SW 1271 (cell line): ENCODE measurements at places on chromosomes 12 and 14.

GRCh38 chr12:24023081-24023480 lies 73.6 kb upstream of the SOX5 start:
- DNase-seq, result no peak

DNA sequence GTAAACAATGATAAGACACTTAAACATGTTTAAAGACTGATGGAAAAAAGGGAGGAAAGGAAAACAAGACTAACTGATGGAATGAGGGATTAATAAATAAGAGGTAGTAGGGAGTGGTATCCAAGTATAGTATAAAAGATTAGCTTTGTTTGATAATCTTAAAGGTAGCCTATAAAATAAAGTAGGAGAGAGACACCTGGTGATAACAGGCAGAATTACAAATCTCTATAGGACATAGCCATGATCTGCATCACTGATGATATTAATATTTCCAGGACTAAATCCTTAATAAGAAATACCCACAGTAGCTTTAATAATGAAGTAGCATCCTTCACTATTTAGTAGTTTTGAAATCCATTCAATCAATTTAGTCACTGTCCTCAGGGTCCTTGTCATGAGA lies 30.4 kb downstream of the DLGAP5 start:
- no peak for DNase-seq

DNA sequence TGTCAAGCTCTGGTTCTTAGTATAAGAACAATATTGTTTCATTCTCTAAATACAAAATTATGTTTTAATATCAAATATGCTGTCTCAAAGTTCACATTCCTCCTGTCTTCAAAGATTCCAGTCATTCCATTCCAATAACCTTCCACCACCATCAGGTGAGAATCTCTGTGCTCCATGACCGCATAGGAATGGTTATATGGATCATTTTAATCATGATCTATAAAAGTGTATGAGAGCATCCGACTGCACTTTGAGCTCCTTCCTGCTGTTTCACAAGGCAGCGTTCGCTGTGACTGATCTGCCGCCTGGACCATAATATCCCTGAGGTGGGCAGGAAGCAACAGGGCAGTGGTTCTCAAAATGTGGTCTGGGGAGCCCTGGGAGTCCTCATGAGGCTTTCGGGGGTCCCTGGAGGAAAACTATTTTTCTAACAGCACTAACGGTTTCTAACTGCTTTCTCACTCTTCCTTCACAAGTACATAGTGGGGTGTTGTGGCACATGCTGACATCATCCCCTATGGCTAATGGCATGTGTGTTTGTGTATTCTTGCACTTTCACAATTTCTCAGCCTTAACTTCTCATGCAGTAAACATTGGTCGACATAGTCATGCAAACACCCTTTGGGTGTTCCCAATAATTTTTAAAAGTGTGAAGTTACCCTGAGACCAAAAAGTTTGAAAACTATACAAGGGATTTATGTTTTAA lies 137.4 kb downstream of the ANO2 start:
- DNase-seq, result no peak

- no peak for DNase-seq
These were observed 68.6 kb downstream of the MARK3 start for GRCh38 chr14:103453791-103454190.

- DNase-seq, result no peak
These were observed 9.7 kb downstream of the TPH2 start for GRCh38 chr12:71948390-71948789.

DNA sequence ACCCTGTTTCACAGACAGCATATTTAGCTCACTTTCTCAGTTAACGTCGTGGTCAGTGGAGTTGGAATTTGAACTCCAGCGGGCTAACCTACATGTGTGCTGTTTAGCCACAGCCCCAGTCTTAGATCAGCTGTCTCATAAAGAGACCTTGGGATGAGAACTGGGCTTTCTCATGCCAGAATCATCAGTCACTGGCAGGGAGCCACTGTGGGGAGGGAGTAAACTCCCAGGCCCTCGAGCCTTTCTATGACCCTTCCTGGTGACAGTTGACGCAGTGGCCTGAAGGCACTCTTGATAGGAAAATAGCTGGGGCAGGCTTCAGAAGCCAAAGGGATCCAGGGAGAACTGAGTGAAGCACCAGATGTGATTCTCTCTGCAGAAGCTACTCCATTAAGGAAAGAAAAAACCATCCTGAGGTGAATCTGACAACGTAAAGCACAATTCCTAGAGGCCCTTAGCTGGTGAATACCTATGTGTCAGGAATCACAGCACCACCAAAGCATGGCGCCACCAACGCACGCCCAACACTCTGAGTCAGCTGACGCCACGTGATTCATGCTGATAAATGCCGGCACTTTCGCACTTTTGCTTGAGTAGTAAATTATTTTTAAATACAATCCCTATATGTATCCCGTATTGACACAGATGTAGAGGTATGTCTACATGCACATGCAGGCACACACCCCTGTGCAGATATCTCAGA lies 279.6 kb upstream of the TMEM132C start:
- DNase-seq, result no peak

GRCh38 chr14:22577334-22577908 lies 11.6 kb downstream of the DAD1 start:
- DNase-seq, result no peak

- no peak for DNase-seq
These were observed 277.1 kb downstream of the DPF3 start for GRCh38 chr14:72616811-72617210.

- DNase-seq, result no peak
These were observed 95.2 kb downstream of the CALM1 start for GRCh38 chr14:90491911-90492531.

- DNase-seq, result no peak
These were observed 6.4 kb downstream of the SLC2A13 start for GRCh38 chr12:40099423-40099853.

DNA sequence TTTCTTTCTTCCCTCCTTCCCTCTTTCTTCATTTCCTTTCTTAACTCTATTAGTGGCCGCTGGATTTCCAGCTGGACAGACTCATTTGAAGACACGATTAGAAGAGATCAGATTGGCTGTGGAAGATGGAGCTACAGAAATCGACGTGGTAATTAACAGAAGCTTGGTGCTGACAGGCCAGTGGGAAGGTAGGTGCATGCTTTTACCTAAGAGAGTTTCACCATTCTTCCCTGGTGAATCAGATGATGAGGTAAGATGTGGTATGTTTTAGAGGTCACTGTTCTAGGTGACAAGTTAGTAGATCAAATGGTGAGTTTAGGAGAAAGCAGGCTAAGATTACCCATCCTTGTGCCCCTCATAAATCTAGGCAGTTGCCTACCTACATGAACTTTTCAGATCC lies 51.6 kb downstream of the DERA start:
- no peak for DNase-seq

- no peak for DNase-seq
These were observed 866 bp downstream of the KRT79 start for GRCh38 chr12:52832985-52833905.

GRCh38 chr12:113939867-113940266 lies 26.3 kb downstream of the RBM19 start:
- DNase-seq, result no peak

DNA sequence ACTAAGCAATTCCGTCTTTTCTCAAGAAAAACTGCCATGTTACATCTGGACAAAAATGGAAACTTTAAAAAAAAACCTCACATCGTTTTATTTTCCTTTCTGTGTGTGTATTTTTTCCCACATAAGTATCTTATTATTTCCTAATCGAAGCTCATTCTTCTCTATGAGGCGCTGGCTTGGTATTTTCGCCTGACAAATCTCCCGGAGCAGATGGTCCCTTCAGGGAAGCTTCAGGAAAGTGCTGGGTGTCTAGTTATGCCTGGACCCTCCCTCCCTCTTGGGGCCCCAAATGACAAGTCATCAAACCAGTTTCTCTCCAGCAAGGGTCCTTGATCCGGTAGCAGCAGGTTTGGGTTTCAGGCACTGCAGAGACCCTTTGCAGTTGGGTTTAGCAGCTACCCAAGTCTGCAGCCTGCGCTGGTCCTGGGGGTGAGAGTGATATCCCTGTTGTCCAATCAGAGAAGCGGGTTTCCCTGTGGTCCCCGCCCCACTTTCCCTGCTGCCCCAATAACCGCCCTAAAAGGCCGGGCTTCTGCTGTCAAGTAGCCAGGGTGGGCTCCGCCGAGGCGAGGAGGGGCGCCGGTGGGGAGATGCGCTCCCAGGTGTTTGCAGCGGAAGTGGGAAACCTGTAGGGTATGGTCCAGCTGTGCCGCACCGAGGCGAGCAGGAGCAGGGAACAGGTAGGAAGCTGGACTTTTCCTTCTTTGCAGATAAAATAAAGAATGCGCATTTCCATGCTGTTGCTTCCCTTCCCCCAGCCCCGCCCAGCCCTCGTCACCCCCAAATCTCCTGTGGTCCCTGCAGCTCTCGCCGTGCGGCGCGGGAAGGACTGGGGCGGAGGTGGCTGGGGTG lies at the start of gene CNTN1:
TSS of gene CNTN1 (plus strand) at position 527 of the 852 bp plus-strand sequence.
- DNase-seq, result no peak

DNA sequence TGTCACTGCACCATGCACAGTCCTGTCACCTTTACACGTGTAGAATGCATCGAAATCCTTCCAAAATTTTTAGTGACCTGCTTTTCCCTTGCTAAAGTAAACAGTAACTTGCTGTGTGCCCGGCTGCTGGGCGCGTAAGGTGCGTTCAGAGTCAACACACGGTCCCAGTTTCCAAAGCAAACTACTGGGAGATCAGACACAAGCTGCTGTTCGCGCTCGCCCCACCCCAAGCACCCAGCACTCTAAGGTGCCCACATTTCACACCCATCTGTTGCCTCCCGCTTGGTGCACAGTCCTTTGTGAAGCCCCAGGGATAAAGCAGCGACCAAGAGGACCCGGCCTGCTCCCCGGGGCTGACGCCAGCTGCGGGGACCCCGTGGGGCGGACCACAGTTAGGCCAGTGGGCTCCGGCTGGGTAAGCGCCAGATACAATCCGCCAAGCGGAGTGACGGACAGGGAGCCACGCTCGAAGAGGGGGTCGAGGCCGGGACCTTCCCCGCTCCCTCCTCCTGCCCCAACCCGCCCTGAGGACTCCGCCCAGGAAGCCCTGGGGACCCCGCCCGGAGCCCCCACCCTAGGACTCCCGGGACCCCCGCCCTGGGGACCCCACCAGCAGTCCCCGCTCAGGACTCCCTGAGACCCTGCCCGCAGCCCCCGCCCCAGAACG lies 633 bp downstream of the STX2 start:
- no peak for DNase-seq

DNA sequence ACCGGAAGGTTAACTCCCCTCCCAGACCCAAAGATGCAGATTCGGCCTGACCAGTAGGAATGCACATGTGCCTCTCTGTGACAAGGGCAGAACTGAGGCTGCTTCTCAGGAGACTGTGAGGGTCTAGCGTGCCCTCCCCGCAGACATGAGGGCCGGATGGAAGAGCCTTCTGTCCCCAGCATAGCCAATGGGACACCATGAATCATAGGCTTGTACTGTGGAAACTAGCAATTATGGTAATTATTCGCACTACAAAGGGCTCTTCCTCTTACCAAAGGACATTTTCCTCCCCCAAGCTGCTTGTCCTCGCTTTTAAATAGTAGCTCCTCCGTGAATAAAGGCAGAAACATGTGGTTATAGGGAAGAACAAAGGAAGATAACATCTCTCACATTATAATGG lies 6.2 kb downstream of the COA8 start:
- DNase-seq, result no peak

DNA sequence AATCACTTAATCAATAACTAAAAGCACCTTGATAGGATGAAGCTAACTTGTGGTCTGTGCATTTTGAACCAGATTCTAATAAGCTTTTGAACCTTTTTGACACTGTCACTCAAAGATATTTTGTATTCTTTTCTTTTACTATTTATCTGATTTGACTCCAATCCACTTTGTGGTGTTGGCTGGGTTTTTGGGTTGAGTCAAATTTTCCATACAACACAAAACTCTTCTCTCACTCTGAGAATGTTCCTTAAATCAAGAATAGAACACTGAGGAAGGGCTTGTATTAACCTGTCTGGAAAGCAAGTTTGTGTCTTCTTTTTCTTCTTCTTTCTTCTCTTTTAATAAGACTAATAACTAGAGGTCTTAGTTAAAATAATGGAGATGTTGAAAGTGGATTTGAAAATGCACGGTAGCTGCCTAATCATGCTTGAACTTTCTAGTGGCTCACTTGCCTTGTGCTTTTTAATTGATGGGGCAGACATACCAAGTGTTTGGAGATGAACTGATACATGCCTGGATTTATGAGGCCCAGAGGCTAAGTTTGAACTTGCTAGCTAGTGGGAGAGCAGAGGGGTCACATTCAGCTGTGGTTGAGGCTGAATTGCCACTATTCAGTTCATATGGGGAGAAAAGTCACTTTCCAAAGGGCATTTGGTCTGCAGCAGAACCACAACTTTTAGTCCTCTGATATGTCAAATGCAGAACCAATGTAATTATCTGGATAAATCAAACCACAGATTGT lies 93.5 kb upstream of the PTHLH start:
- no peak for DNase-seq

DNA sequence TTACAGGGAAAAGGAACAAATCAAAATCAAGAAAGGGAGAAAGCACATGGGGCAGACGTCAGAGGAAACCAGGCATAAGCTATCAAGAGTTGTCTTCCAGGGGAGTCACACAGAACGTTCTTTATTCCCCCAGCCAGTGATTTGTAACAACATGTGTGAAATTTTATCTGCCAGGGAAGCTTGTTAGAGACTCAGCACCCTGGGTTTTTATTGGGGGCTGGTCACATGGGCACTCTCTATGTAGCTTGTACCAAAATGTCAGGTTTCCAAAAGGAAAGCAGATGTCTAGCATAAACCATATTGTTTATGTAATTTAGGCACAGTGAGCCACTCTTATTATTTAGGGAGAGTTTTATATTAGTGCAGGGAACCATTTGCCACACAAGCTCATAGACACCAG lies 440.4 kb upstream of the DCN start:
- DNase-seq, result no peak

DNA sequence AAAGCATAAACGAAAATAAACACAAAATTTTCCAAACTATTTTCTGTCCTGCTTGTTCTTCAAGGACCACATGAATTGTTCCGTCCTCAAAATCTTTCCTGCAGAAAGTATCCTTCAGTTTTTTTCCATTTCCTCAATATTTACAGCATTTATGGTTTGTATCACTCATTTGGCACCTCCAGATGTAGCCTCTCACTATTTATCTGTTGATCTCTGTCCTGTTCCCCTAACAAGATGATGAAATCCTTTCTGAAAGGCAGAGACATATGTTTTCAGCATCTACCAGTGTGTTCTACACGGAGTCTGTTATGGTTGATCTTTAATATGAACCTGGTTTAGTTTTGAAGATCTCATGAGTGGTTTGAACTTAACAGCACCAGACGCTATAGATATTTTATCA lies 490.2 kb downstream of the NELL2 start:
- DNase-seq, result no peak
